ENCODE measurements at places on chromosomes 4 and X.

- peak; percentile 12 for DNase-seq
Measured at GRCh38 chr4:94621491-94622080, 136.2 kb upstream of the BMPR1B start.

- DNase-seq = peak; percentile 8
Measured at GRCh38 chr4:150366487-150366999, 215.4 kb upstream of the MAB21L2 start.

- no peak for DNase-seq
Measured at GRCh38 chrX:56068274-56068758, 163.8 kb upstream of the KLF8 start.

GRCh38 chr4:71026086-71026485 lies 32.6 kb downstream of the DCK start:
- no peak for DNase-seq

DNA sequence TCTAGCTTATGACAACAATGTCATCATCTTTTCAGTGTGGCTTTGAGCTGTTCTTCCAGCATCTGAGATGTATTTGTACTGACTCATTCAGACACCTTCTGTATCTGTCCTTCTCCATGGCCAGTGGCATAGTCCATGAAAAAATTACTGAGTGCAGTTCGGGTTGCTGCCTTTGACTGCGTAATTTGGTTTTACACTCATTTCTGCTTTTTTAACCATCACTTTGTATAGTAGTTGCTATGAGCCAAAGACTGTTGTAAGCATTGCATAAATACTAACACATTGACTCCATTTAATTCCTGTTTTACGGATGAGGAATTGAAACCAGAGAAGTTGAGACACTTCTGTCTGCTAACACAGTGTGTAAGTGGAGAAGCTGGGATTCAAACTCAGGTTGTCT lies 190.7 kb upstream of the MID1 start:
- DNase-seq = no peak

DNA sequence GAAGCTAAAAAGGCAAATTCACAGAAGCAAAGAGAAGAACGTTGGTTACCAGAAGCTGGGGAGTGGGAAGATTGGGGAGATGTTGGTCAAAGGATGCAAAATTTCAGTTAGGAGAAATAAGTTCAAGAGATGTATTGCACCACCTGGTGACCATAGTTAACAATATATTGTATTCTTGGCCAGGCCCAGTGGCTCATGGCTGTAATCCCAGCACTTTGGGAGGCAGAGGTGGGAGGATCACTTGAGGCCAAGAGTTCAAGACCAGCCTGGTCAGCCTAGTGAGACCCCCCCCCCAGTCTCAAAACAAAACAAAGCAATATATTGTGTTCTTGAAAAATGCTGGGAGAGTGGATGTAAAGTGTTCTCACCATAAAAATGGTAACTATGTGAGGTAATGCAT lies 67.9 kb downstream of the TAB3 start:
- DNase-seq = no peak

DNA sequence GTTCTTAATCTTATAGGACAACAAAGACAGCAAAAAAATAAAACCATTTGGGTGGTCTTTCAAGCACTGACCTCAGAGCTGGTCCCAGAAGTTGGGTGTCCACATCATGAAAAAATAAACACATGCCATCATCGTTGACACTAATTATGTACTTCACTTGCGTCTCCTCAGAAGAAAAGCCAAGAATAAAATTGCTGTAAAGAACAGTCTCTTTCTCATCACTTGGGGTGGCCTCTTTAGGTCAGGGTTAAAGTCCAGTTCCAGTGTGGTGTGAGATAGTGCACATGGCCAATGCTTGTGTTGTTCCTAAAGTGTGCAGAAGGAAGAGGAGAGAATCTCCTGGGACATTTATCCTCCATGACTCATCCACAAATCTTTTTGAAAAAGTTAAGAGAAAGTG lies 49.5 kb upstream of the IBSP start:
- no peak for DNase-seq
